Stimulated activated CD4-positive, alpha-beta T cell treated with anti-CD3 and anti-CD28 coated beads, Interleukin-15, amount 100 ng/mL, for 1 hour (primary cell): ENCODE measurements at places on chromosomes 2 and 18.

- DNase-seq, result no peak
These were observed 861.8 kb downstream of the TRIB2 start for GRCh38 chr2:13578547-13578946.

DNA sequence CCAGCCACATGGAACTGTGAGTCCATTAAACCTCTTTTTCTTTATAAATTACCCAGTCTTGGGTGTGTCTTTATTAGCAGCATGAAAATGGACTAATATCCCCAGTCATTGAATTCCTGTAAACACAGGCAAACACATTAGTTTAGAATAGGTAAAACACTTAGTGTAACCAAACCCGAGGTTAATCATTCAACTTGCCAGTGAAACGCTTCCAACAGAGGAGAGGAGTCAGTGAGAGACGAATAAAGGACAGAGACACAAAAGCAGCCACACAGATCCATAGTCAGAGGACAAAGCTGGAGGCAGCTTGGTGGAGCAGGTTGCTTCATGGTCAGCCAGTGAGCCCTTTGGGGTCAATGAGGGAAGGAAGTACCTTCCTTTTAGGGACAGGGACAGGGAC is 348.1 kb downstream of the TGIF1 start:
- no peak for DNase-seq

GRCh38 chr2:159516241-159516758 is 100.0 kb downstream of the BAZ2B start:
- no peak for DNase-seq

- DNase-seq, result no peak
These were observed 104.5 kb downstream of the SNTG2 start for GRCh38 chr2:1055014-1055595.

DNA sequence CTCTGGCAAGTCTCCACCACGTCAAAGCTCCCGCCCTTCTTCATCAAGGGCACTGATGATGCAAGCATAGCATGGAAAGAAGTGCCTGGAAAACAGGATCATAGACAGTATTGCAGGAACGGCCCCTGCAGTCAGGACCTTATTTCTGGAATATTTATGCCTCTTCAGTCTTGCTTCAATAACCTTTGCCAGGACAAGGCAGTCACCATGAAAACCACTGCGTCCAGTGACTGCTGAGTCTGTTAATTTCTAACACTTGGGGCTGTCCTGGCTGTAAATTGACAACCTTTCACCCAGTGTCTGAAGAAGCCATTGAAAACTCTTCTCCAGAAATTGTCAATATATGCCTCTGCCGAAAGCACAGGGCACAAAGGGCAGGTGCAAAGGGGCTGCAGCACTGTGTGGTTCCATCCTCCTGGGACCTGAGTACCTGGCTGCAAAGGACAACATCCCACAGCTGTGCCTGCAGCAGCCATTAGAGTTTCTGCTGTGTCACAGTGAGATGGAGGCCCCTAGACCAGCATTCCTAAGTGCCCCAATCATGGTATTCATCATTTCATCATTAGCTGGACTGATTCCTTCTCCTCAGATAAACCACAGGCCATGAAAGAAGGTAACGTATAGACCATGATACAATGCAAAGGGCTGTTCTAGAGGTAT is 819.6 kb downstream of the RNF144A start:
- no peak for DNase-seq

- no peak for DNase-seq
These were observed 810.9 kb downstream of the CPS1 start for GRCh38 chr2:211367293-211367692.

DNA sequence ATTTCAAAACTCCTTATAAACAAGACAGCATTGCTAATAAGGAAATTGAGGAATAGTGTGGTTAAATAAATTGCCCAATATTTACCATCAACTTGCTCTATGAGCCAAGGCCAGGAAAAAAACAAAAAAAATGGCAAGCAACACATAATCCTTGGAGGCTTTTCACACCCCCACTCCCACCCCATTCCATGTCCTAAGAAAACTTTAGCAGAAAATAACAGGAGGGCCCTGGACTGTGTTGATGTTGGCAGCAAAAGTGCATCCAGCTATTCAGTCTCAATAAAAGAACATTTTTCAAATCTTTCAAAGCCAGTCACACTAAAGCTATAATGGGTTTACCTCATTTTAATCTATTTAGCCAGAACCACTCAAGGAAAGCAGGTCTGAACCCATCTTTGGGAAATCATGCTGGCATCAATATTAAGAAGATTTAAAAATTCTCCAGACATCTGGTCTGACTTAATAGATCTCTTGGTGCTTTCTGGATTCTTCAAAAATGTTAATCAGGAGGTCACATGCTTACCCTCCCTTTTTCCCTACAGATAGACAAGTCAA is 34.6 kb upstream of the STK17B start:
- DNase-seq, result no peak

GRCh38 chr2:221025398-221025797 is 546.7 kb downstream of the EPHA4 start:
- no peak for DNase-seq

- no peak for DNase-seq
These were observed 130.7 kb downstream of the UBE2E3 start for GRCh38 chr2:181111059-181111458.

- no peak for DNase-seq
These were observed 694.9 kb downstream of the KCNJ3 start for GRCh38 chr2:155393406-155393805.

GRCh38 chr2:179072527-179072926 is 22.6 kb upstream of the CCDC141 start:
- no peak for DNase-seq

- DNase-seq, result no peak
These were observed 371.8 kb upstream of the FANCL start for GRCh38 chr2:58612973-58613372.

DNA sequence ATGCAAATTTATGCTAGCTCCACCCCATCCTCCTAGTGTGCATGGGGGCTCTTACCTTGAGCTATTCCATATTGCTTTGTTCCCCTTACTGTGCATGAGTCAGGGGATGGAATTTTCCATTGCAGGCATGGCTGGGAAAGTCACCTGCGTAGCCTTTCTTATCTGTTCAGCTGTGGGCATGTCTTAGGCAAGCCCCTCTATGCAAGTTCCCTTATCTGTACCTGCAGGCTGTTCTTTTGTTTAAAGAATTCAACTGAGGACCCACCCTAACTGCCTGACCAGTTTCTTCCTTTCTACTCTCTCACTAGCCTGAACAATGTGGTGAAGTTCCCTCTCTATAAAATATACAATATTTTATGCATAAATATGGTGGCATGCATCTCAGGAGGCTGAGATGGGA is 54.2 kb upstream of the CDCA7 start:
- no peak for DNase-seq

DNA sequence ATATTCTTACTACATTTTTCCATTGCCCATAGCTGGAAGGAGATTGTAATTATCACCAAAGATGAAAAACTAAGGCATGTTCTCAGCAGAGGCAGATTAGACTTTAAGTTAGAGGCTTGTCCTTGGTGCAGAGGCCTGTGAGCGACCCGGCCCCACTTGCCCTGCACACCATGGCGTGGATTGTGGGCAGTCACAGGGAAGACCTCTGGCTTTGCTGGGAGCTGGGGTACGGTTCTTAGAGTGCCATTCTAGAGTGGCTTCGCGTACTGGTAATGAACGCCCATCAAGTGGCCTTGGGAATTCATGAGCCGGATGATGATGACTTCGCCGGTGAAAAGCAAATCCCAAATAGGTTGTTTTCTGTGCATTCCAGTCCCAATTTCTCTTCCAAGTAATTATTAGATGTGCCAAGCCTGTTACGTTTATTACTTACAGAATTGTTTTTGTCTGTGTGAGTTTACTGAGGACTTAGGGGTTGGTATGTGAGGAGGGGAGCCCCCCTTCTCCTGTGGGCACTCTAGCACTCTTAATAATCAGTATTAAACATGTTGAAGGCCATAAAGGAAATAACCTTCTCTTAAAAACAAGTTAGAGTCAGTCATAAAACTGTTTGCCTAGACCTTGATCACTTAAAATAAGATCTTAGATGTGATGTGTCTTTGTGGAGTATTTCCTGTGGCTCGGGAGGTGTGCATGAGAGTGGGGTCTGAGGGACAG is 90.6 kb downstream of the LDLRAD4 start:
- no peak for DNase-seq
